CD4-positive, alpha-beta T cell treated with Interleukin-15 for 4 hours (primary cell): ENCODE measurements at places on chromosomes 5 and 9.

DNA sequence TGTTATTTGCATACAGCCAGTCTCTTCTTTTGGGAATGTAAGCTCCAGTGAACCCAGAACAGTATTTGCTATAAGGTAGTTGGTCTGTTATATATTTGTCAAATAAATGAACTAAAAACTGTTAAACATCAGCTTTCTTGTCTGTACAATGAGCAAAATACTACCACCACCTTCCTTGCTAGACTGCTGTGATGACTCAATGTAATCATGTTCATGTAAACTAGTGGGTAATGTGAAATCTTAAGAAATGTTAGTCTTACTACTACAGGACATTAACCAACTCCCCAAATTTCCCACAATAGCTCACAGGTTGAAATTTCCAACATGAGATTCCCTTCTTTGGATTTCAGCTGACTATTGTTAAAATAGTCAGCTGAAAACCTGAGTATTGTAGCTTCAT is 176.1 kb downstream of the TRPM3 start:
- no peak for DNase-seq

DNA sequence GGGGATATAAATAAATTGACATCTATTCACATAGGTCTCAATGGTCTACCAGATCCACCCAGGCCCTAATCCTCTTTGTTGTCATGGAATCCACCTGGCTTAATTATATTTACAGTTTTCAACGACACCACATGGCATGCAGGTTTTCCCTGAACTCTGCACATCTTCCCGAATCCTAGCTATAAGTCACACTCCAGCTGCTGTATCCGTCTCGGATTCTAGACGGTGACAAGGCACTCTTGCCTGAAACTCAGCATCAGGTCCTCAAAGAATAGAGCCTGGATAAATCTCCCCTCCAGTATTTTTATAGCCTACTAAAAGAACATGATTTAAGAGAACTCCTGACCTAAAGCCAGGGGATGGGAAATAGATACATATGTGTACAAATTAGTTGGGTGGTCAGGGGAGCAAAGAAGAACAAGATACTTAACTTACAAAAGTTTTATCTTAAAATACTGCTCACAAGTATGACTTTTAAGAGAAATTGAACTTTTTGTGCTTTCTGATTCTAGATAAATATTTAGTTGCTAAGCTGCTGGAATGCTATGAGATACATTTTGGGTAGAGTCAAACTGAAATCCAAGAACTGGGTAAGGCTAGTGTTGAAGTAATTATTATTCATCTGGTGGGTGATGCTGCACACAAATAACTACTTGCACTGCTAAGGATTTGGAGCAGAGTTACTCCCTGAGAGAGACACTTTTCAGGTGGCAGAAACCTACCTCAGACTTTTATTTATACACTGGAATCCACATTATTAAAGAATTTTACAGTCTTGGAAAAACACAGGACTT is 187.3 kb downstream of the EFNA5 start:
- DNase-seq = no peak

DNA sequence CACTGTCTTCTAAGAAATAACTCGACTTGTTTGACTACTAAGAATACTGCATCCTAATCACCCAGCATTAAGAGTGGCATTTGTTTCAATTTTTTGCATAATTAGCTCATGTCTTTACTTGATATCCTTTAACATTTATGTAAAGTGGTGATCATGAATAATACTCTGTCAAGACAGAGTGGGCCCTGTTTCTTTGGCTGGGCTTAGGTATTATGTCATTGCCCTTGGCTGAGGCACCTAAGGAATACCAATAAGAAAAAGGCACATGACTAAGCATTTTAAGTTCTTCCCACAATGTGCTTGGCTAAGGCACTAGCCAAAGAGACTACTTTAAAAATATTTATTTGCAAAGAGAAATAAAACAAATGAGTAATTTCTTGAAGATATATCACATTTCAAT is 308.1 kb downstream of the CTNND2 start:
- no peak for DNase-seq

DNA sequence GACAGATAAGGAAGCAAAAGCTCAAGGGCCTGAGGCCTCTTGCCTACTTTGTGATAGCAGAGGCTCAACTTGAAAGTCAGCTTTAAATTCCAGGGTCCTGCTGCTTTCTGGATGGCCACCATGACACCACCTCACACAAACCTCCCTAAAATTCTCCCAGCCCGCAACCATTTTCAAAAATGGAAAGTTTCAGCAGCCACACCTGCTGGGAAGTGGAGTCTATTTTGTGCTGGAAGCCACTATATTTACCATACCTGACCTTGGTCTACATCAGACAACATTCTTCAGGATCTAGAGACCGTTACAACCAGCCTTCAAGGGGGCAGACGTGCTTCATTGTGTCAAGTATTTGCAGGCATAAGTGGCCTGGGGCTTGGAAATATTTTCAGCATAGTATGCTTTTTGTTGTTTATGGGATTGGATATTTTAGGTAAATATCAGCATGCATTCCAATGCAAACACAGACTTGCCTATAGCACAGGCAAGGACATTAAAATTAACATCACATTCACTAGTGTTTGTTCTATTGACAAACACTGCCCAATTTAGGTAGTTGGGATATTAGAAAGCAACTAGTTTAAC is 50.9 kb downstream of the BOD1 start:
- DNase-seq = no peak

DNA sequence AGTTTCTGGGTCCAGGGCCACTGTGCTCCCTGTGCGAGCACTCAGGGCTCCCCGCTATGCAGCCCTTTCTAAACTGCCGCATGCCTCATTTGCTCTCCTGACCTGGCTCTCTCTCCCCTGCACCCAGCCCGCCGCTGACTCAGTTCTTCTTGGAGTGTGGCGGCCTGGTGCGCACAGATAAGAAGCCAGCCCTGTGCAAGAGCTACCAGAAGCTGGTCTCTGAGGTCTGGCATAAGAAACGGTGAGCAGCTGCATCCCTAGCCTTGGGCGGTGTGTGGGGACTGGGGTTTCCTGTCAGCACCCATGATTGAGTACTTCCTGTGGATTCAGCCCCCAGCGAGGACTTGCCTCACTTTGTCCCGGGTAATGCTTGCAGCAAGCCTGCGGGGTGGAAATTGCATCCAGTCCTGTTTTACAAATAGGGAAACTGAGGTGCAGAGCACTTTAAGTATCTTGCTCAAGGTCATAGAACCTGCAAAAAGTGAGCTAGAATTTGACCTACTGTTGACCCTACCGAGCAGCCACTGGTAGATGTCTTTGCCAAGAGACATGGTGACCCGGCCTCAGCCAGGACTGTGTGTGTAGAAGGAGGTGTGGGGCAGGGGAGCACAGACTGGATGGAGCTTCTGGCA is 27.9 kb downstream of the USP20 start:
- DNase-seq = peak; percentile 74
